Naive B cell (primary cell): ENCODE measurements at places on chromosomes 13 and 19. TPM values are rescaled to one million over a fixed set of nuclear protein-coding genes. Genes with fewer than 3 reads are reported as not detected.
A peak's percentile ranks its signal among the peaks of the same experiment; 100 is the strongest.

DNA sequence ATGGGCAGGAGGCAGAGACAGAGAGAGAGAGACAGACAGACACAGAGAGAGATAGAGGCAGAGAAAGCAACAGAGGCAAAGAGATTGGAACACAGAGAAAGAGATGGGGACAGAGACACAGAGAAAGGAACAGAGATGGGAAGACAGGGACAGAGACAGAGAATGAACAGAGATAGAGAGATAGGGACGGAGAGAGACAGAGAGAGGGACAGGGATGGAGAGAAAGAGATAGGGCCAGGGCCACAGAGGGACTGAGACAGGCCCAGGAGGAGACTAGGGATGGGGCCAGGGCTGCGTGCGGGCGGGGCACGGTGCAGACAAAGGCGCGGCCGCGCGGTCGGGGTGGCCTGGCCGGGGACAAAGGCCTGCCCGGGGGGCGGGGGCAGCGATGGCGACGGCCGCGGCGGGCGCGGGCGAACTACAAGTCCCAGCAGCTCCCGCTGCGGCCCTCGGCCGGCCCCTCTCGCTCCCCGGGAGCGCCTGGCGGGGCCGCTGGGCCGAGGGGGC is at the start of gene ZNF358:
TSS of gene ZNF358 (plus strand) at position 459 of the 507 bp plus-strand sequence. CDS start 3,140 bp downstream, outside the sequence.
- peak; percentile 33 for DNase-seq
- H3K4me3 ChIP-seq = peak within 1 kb of the TSS; percentile 79
- peak within 1 kb of the TSS; percentile 2 for H3K27ac ChIP-seq
- no peaks in the 10 kb centered on the region for H3K36me3 ChIP-seq

ZNF763 gene
- polyA plus RNA-seq = not detected

- peak; percentile 59 for DNase-seq
- H3K27ac ChIP-seq = peak overlapping the region; percentile 1
- H3K4me1 ChIP-seq = peaks cover 15% of the 10 kb centered on the region
- H3K27me3 ChIP-seq = no peaks in the 10 kb centered on the region
- peaks cover 23% of the 10 kb centered on the region for H3K36me3 ChIP-seq
- H3K4me3 ChIP-seq = peak overlapping the region; percentile 35
These were observed 11.8 kb upstream of the SHD start for GRCh38 chr19:4267101-4267900.

SPACA6 gene
- 6.3 TPM for polyA plus RNA-seq

DNA sequence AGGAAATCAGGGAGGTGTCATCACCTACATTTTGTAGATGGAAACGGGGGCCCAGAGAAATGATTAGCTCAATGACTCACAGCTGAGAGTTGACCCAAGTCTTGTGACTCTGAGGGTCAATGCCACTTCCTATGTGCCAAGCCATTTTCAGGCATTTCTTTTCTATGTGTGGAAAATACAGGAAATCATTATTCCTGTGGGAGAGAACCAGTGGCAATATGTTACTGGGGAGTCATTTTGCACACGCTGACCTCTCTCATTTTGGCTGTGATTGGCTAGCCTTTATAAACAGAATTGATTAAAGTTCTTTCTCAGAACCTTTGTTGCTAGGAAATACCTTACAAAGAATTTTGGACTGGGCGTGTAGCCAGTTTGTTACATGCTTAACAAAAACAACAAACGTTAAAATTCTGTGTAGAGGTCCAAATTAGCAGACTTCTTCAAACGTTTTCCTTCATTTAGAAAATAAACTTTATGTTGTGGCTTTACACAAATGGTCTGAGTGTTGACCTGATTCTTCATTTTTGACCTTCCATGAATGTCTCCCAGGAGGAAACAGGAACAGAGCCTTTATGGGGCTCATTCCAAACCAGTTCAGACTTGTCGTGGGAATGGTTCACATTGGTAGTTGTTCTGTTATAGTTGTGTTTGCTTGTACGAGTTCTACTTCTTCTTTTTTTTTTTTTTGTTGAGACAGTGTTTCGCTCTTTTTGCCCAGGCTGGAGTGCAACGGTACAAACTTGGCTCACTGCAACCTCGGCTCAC is 11.4 kb downstream of the PCCA start:
- no peak overlapping the region for H3K4me3 ChIP-seq
- H3K4me1 ChIP-seq = peaks cover 16% of the 10 kb centered on the region
- peaks cover 14% of the 10 kb centered on the region for H3K36me3 ChIP-seq

PROZ gene
- not detected for polyA plus RNA-seq

- no peak overlapping the region for H3K27ac ChIP-seq
- no peaks in the 10 kb centered on the region for H3K27me3 ChIP-seq
- no peak for DNase-seq
- no peak overlapping the region for H3K4me3 ChIP-seq
- H3K4me1 ChIP-seq = peaks cover 3% of the 10 kb centered on the region
- no peaks in the 10 kb centered on the region for H3K36me3 ChIP-seq
These were observed 9.4 kb upstream of the GRAMD1A start for GRCh38 chr19:34990578-34991192.

GRCh38 chr19:13887018-13887436 is 10.1 kb downstream of the NANOS3 start:
- no peaks in the 10 kb centered on the region for H3K36me3 ChIP-seq
- peaks cover 9% of the 10 kb centered on the region for H3K4me1 ChIP-seq
- H3K27ac ChIP-seq = no peak overlapping the region
- no peak overlapping the region for H3K4me3 ChIP-seq
- no peak for DNase-seq

DNA sequence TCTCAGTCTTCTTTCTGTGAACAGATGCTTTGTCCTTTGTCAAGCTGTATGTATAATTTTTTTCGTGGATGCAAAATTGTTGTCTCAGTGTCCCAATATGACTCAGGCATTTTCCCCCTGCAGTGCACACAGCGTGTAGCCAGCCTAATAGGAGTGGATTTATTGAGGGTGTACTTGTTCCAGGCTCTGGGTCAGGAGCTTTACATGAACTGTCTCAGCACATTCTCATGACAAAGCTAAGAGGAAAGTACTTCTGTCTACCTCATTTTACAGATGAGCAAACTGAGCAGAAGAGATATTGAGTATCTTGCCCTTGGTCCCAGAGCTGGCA is 50.8 kb downstream of the STK24 start:
- H3K27me3 ChIP-seq = no peaks in the 10 kb centered on the region
- peaks cover 98% of the 10 kb centered on the region for H3K4me1 ChIP-seq
- no peak overlapping the region for H3K4me3 ChIP-seq
- H3K36me3 ChIP-seq = no peaks in the 10 kb centered on the region

- H3K27ac ChIP-seq = no peak overlapping the region
- no peaks in the 10 kb centered on the region for H3K36me3 ChIP-seq
- no peak overlapping the region for H3K4me3 ChIP-seq
- no peak for DNase-seq
These were observed 358.9 kb downstream of the ITGBL1 start for GRCh38 chr13:101811284-101811839.

SYNGR4 gene
- polyA plus RNA-seq = not detected

DNA sequence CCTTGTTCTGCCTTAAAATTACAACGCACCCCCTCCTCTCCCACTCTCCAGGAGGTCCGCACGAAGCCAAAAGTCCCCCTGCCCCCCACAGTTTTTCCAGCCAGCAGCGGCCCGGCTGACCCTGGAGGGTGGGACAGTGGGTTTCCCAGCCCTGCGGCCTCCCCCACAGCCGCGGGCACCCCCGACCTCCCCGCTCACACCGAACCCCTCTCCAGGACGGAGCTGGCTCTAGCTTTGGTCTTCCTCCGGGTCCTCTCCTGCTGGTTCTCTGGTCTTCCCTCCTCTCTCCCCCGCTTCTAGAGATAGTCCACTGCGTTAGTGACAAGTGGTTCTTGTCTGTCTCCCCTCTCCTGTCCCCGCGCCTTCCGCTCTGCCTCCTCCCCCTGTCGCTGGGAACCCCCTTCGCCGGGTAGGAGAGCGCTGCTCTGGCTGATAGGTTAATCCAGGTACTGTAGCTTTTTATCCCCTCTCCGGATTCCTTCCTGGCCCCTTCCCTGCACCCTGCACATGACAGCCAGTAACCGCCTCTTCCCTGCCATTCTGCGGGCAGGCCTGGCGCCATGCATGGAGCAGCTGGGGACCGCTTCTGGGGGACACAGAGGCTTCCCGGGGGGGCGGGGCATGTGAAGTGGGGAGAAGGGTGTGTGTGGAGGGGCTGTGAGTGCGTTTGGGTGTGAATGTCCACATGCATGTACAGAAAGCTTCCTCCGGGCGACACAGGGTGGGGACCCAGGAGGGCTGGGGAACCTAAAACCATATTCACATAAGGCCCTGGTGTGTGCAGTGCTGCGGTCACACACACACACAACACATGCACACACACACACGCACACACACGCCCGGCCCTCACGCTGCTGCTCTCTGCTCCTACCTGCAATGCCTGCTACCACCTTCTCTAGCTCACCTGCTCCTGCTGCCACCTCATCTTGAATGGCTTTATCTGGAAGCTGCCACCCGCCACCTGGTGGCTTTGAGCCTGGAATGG is 17.2 kb downstream of the PRR36 start:
- no peak overlapping the region for H3K27ac ChIP-seq
- no peak for DNase-seq
- no peak overlapping the region for H3K4me3 ChIP-seq
- H3K27me3 ChIP-seq = peaks cover 26% of the 10 kb centered on the region
- peaks cover 7% of the 10 kb centered on the region for H3K4me1 ChIP-seq

DNA sequence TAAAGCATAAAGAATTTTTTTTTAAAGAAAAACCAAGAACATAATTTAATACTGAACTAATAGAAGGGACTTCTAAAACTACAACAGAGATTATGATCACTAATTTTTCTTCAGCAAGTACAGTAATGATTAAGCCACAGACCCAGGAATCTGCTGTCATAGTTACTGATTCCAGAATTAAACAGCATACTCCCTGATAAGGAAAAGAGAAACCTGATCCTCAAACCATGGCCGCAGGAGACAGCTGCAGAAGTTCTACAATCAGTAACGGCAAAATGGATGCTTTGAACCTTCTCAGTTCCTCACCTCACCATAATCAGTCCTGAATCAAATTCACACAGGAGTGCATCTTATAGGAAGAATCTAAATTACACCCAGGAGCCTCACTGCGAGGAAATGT is 939.0 kb upstream of the SLITRK1 start:
- no peak for DNase-seq
- no peaks in the 10 kb centered on the region for H3K4me1 ChIP-seq
- no peaks in the 10 kb centered on the region for H3K36me3 ChIP-seq
- H3K27ac ChIP-seq = no peak overlapping the region
- no peak overlapping the region for H3K4me3 ChIP-seq

- peaks cover 77% of the 10 kb centered on the region for H3K27me3 ChIP-seq
- H3K27ac ChIP-seq = peak overlapping the region; percentile 20
- no peaks in the 10 kb centered on the region for H3K4me1 ChIP-seq
- H3K4me3 ChIP-seq = no peak overlapping the region
- peaks cover 7% of the 10 kb centered on the region for H3K36me3 ChIP-seq
These were observed 5.1 kb downstream of the COL4A1 start for GRCh38 chr13:110301606-110302553.

- H3K4me3 ChIP-seq = no peak overlapping the region
- H3K36me3 ChIP-seq = no peaks in the 10 kb centered on the region
- DNase-seq = no peak
- no peaks in the 10 kb centered on the region for H3K27me3 ChIP-seq
- H3K27ac ChIP-seq = no peak overlapping the region
These were observed 772.9 kb upstream of the SLITRK6 start for GRCh38 chr13:86572115-86572514.

PRSS57 gene
- not detected for polyA plus RNA-seq

DNA sequence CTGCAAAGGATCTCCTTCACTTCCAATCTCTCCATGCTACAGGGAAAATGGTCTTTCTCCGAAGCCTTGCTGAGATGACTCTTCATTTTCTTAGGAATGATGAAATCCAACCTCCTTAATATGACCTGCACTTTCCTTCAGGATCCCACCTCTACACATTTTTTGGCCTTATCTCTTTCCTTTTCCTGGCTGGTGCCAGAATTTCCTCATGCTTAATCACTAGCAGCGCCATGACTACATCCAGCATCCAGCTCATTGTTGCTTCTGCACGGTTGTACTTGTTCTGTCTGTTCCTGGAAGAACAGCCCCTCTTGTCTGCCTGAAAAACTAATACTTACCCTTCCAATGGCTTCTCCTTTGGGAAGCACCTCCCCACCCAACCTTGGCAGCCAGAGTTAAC is 68.4 kb downstream of the TEX26 start:
- H3K36me3 ChIP-seq = no peaks in the 10 kb centered on the region
- no peak for DNase-seq
- H3K4me3 ChIP-seq = no peak overlapping the region
- no peaks in the 10 kb centered on the region for H3K4me1 ChIP-seq
- H3K27me3 ChIP-seq = peaks cover 16% of the 10 kb centered on the region

GRCh38 chr19:17339088-17339741 is 1.9 kb downstream of the GTPBP3 start:
- H3K4me3 ChIP-seq = peak overlapping the region; percentile 80
- no peaks in the 10 kb centered on the region for H3K36me3 ChIP-seq
- H3K27me3 ChIP-seq = no peaks in the 10 kb centered on the region
- H3K27ac ChIP-seq = peak overlapping the region; percentile 22
- no peak for DNase-seq
- H3K4me1 ChIP-seq = peaks cover 35% of the 10 kb centered on the region

DNA sequence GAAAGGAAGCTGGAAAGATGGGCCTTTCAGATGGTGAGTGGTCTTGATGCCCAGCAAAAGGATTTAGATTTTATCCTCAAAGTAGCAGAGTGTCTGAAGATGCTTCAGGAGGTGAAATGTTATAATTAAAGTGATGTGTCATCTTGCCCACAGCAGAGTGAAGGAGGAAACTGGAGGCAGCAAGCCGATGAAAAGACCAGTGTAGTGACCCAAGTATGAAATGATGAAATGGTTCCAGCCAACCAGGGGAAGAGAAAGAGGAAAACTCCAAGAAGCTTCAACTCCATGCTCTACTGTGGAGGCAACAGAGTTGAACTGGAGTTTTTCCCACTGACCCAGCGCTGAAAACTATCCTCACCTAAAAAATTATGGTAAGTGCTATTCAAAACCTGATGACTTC is 66.7 kb downstream of the FOXO1 start:
- H3K27me3 ChIP-seq = no peaks in the 10 kb centered on the region
- H3K36me3 ChIP-seq = peaks cover 8% of the 10 kb centered on the region
- H3K4me3 ChIP-seq = peak overlapping the region; percentile 75
- peaks cover 95% of the 10 kb centered on the region for H3K4me1 ChIP-seq
- peak overlapping the region; percentile 91 for H3K27ac ChIP-seq
- DNase-seq = no peak

DNA sequence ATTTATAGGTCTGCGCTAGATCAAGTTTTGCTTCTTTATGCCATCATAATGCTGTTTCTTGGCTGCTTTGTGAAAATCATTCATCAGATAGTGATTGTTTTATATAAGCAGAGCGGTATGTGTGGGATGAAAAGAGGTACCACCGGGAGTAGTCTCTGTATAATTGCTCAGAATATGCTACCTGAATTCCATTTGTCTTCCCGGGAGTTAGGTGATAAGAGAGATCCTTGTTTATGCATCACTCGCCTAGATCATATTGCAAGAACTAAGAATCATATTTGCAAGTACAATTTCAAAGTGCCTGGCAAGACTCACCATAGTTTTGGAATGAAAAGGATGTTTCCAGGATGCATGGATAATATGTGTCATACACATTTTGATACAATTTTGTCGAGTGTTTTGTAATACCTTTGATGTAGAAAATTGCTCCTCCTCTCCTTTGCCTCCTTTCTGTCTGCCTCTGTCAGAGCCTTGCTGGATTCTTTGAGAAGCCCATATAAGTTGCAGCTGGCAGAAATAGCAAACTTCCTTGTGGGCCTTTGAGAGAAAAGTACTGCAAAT is 1306.0 kb upstream of the SLC10A2 start:
- no peak overlapping the region for H3K27ac ChIP-seq
- no peaks in the 10 kb centered on the region for H3K4me1 ChIP-seq
- H3K4me3 ChIP-seq = no peak overlapping the region

PSG3 gene
- not detected for polyA plus RNA-seq

- H3K36me3 ChIP-seq = no peaks in the 10 kb centered on the region
- DNase-seq = peak; percentile 10
- H3K27me3 ChIP-seq = no peaks in the 10 kb centered on the region
- H3K4me3 ChIP-seq = peak overlapping the region; percentile 93
- peaks cover 38% of the 10 kb centered on the region for H3K4me1 ChIP-seq
These were observed 1.7 kb downstream of the PRR12 start for GRCh38 chr19:49592486-49593232.

FXYD3 gene
- not detected for polyA plus RNA-seq

ZNF726 gene
- 4.0 TPM for polyA plus RNA-seq
